ENCODE measurements at places on chromosomes 12 and 14.

DNA sequence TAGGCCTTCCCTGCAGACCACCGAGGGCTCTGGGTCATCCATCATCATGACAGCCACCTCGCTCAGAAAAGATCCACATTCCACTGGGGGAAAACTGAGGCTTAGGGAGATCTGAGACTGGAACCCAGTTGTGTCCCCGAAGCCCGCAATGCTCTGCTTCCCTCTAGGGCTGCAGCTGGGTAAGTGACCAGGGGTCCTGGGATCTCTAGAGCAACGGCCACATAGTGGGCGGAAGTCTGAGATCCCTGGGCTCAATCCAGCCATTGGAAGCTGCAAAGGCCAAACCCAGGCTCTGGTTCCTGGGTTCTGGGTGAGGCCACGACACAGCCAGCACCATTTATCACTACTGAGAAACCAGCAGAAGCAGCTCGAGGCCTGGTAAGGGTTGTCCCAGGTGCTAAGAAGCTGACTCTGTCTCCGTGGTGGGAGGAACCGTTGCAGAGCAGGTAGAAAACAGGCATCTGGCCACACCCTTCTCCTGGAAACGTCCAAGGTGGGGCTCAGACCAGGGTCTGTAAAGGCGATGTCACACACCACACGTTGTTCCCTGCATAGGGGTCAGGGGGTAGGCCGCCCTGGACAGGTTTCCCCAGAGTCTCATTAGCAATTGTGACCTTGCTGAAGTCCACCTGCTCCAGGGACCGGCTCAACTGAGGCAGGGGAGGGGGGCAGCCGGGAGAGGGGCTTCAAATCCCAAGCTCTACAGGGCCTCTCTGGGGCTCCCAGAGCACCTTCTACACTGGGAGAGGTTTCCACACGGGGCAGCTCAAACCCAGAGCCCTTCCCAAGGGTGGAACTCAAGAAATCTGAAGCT lies 38.6 kb downstream of the BCL11B start:
- no peak for DNase-seq

DNA sequence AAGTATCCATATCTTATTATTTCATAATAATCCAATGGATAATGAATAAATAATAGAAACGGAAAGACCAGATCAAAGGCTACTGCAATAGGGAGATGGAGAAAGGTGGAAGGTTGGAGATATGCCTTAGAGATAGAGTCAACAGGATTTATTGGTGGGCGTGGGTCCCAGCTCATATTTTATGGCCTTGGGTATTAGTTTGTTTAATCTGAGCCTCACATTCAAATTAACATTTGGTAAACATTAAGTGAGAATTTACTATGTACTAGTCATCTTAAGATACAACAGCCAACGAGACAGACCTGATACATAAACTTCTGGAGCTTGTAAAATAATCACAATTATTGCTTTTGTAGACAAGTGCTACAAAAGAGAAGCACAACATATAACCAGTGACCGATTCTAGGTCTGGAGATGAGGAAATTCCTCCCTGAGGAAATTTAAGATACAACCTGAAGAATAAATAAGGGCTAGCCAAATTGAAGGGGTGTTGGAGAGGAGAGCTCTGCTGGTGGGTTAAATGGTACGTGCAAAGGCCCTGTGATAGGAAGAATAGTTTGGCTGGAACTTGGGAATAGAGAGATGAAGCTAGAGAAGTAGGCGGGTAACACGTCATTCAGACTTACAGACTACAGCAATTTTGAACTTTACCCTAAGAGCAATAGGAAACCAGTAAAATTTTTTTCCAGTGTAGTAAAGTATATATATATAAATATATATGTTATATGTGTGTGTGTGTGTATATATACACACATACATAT lies 16.1 kb downstream of the LTBR start:
- DNase-seq, result no peak

DNA sequence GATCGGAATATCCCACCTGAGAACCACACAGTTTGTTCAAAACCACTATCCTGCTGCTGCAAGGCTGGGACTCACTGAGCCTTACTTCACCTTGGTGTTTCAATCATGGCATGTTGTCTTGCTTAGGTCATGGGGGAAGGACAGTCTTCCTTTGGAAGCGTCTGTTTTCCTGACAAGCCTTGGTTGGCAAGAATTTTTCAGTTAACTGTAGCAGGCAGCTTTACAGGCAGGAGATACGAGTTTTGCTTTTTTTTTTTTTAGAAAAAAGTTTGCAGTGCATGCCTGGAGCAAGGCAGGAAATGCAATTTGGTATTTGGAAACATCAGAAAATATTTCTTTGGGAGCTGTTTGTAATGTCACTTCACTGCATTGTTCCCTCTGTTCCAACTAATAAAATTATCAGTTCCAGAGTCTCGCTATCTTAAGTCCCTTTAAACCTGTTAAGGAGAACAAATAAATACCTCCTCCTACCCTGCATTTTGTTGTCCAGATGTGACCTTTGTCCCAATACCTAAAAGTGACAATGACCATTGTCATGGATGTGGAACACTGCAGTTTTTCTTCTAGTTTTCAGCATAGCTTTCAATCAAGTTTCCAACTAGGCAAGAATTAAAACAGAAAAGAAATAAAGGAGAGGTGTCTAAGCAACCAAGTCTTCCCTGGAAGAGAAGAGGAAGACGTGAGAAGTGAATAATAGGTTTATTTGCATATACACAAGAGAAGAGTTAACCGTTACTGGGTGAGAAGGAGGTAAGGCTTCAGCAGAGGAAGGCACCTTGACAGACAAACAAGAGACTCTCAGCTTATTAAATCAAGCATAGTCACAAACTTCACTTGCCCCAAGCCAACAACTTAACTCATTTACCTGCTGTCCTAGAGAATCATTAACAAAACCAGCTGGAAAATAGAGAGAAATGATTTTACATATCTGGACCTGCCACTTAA lies 71.4 kb upstream of the ACTN1 start:
- no peak for DNase-seq

DNA sequence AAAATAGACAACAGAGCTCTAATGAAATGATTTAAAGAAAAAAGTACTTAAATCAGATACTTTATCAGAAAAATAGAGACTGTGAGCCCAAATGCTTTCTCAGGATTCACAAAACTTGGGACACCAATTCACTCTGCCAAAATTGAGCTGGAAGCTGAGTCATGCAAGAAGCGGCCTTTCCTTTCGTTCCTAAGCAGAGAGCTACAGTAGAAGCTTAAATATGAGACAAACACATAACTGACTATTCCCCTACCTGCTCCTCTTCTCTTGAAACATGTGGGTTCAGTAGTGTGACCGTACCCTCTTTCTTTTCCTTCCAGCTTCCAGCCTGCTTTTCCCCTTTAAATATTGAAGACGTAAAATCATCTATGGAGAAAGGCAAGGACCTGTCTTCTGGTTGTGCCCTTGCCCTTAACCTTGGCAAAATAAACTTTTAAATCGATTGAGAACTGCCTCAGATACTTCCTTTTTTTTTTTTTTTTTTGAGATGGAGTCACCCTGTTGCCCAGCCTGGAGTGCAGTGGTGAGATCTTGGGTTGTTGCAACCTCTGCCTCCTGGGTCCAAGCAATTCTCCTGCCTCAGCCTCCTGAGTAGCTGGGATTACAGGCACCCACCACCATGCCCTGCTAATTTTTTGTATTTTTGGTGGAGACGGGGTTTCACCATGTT lies 4.4 kb upstream of the SDS start:
- no peak for DNase-seq

DNA sequence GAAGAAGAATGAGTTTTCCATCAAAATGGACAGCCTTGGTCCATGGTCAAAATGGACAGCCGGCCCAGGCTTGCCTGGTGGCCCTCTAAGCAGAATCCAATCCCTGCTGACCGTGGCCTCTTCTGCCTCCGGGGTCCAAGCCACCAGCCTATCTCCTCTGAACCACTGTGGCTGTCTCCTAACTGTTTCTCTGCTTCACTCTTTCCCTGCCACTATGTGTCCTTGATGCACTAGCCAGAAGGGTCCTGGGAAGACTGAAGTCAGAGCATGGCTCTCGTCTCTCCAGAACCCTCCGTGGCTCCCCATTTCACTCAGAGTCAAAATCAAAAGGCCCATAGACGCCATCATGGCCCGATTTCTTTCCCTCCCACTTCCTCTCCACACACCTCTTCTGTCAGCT lies 8.5 kb upstream of the FZD10 start:
- no peak for DNase-seq

DNA sequence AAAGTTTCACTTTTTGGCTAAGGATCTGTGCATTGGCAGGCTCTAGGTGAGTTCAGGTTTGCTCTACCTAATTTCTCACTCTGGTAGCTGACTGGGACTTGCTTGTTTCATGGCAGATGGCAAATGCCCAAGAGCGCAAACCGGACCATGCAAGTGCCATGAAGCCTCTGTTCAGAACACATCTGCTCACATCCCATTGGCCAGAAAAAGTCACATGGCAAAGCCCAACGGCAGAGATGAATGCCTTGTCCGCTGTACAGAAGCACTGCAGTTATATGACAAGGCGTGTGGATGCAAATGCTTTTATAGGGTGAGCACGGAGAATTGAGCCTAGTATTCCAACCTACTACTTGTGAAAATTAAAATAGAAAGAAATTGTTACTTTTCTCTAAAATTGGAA lies 202.2 kb upstream of the HMGA2 start:
- DNase-seq, result no peak

DNA sequence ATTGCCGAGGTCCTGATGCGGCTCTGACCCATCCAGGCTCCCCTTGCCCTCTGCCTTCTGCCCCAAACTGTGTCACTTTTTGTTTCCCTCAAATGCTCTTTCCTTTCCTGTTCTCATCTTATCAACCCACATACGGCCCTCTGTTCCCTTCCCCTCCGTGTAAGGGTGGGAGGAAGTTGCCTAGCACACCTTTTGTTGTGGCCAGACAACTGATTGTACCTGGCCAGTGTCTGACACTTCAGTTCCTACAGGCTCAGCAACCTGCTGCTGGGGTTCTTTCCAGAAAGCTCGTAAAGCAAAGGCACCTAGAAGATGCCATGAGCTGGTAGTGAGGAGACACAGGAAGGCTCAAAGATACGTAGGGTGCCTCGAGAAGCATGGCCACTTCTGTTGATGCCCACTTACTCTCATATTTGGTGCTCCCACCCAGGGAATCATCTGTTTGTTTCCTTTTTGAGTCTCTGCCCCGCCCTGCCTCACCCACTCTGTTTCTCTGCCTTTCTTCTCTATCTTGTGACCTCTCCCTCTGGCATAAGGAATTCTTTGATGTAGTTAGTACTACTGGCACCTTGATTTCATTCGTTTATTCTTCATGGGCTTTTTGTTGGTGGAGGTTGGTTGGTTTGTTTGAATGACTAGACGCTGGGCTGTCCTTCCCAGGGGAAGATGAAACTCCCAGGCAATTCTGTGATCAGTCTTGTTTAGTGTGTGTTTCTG lies 152.4 kb upstream of the FKBP4 start:
- no peak for DNase-seq

GRCh38 chr12:49562831-49563230 lies 5.1 kb downstream of the MCRS1 start:
- DNase-seq, result no peak

DNA sequence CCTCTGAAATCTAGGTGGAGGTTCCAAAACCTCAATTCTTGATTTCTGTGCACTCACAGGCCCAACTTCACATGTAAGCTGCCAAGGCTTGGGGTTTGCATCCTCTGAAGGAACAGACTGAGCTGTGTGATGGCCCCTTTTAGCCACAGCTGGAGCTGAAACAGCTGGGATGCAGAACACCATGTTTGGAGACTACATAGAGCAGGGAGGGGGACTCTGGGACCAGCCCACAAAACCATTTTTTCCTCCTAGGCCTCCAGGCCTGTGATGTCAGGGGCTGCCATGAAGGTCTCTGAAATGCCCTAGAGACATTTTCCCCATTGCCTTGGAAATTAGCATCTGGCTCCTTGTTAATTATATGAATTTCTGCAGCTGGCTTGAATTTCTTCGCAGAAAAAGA lies 1025.9 kb upstream of the NOVA1 start:
- DNase-seq, result no peak

DNA sequence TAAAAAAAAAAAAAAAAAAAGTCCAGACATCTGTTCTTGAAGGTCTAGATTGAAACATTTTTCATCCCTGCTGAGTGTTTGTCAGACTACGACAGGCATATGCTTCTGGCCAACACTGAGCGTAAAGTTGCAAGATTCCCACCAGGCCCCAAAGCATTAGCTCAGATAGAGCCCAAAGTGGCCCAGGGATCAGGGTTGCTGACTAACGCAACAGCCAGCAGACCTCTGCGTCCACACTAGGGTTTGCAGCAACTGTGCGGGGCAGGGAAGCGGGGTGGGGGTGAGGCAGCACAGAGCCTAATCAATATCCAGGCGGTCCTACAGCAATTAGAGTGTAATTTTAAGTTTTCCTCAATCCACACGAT lies 55.7 kb downstream of the SSH1 start:
- no peak for DNase-seq

DNA sequence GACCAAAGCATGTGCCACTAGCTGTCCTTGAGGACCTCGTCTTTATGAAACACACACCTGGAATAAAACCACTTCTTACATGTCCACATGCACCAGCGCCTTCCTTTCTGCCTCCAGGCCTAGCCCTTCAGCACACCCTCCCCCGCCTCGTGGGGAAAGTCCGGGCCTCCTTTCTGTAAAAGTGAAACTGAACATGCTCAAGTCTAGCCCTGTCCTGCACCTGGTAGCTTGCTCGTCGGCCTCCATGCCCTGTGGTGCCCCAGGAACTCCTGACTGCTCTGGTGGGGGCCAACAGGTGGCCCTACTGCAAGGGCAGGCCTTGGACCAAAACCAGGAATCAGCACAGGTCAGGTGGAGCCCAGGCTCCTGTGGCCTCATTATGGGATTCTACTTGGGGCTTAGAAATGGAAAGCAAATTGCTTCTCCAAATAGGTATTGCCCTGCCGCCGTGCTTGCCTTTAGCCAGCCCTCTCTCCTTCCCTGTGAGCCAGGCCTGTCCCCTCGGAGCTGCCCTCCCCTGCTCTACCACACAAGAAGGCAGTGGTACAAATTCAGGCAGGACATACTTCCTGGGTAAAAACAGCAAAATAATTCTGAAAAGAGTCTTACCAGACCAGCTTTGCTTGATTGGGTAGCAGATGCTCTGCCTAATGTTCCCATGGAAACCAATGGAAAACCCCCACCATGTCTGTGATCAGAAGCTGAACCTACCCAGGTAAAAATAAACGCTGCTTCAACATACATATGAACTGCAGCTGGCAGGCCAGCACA lies 43.5 kb downstream of the ERH start:
- DNase-seq, result no peak

DNA sequence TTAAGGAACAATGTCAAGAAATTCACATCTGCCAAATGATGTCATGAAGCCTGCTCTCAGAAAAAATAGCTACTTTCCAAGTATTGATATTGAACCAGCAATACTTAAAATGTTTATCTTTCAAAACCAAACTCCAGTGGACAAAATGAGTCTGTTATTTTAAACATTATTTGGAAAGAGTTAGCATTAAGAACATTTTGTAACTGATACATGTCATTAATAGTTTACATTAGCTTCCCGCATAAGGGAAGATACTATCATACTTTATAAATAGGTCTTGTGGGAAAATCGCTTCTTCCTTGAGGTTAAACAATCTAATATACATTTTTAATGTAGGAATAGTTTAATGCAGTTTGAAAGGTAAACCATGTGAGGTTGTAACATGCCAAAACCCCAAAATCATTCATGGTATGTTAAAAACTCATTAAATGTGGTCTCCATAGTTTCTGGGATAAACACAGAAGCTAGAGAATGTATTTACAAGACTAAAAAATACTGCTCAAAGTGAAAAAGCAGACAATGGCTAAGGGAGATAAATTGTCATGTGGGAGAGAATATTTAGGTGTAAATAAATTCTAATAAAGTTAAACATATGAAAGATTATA lies 73.4 kb upstream of the ATP2B1 start:
- no peak for DNase-seq
